Stimulated activated CD8-positive, alpha-beta memory T cell treated with anti-CD3 and anti-CD28 coated beads, Interleukin-2, amount 100 ng/mL, for 1 hour (primary cell): ENCODE measurements at places on chromosomes 11 and 22.

DNA sequence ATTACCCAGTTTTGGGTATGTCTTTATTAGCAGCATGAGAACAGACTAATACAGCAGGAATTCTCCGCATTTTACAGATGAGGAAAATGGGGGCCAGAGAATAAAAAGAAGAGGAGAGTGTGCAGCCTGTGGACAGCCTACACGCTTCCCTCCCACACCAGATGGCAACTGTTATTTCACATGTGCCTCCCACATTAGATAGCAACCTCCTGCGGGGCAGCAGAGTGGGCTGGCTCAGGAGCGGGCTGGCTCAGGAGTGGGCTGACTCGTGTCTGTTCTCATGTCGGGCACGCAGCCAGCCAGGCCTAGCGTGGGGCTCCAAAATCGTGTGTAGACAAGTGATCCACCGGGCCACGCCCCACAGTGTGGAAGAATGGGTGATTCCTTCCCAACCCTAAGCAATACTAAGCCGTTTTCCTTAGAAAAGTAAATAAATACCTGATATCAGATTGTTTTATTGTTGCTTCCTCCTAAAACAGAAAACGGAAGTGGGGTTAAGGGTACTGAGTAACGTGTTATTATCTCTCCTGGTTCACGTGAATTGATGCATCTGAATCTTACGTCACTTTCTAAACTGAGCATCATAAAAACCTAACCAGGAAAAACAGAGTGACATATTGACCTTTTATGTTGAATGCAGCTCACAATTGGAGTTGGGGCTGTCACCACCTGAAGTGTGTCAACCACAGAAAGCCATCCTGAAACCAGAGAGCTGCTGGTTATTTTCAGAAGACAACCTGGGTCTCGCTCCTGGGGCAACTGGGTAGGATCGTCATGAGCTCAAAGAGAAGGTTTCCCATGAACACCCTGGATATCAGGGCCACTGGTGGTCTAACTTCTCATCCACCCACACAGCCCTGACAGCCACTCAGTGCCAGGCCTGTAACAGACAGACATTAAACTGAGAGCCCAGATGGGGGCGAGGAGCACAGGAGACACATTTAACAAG is 3.3 kb downstream of the TTLL1 start:
- no peak for DNase-seq

DNA sequence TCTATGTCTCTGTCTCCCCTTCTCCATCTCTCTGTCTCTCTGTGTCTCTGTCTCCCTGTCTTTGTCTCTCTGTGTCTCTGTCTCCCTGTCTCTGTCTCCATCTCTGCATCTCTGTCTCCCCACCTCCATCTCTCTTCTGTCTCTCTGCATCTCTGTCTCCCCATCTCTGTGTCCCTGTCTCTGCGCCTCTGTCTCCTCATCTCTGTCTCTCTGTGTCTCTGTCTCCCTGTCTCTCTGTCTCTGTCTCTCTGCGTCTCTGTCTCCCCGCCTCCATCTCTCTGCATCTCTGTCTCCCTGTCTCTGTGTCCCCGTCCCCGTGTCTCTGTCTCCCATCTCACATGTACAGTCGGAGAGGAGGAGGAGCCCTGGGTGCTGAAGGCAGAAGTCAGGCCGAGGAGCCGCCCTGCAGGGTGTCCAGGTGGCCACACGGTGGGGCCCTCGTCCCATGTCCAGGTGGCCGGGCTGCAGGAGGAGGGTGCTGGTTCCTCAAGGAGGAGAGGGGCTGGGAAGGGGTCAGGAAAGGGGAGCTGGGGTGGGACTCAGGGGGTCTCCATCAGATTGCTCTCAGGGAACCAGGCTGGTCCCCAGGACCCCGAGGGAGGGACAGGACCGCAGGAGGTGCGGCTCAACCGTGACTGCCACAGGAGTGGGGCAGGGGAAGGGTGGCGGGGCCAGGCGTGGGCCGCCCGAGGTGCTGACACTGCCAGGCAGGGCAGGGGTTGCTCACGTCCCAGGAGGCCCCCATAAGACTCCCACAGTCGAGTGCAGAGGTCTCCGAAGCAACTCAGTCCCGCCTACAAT is 25.6 kb upstream of the TH start:
- DNase-seq: peak; percentile 38

DNA sequence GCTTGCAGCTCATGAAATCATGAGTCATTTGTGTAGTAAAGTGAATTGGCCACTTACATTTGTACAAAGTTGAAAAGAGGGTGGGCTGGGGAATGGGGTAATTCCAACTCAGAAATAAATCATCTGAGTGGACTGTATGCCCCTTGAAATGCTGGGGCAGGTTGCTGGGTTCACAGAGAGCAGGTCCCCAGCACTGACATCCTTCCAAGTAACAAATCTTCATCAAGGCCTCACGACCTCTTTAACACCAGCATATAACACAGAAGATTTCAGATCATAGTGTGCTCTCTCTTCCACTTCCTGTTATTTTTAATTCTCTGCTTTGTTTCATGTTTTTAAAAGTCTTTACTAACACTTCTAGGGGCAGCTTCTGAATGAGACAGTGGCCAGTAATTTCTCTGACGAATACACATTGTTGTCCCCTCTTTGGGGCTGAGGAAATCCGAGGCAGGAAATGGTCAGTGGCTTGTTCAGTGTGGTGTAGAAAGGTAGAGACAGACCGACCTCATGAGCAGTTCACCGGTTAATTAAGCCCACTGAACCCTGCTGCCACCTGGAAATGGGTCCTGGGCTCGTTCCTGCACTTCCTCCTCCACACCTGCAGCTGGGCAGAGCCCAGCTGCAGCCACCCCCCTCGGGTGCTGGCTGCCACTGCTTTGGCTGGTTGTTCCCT is 127.7 kb downstream of the MAML2 start:
- no peak for DNase-seq

DNA sequence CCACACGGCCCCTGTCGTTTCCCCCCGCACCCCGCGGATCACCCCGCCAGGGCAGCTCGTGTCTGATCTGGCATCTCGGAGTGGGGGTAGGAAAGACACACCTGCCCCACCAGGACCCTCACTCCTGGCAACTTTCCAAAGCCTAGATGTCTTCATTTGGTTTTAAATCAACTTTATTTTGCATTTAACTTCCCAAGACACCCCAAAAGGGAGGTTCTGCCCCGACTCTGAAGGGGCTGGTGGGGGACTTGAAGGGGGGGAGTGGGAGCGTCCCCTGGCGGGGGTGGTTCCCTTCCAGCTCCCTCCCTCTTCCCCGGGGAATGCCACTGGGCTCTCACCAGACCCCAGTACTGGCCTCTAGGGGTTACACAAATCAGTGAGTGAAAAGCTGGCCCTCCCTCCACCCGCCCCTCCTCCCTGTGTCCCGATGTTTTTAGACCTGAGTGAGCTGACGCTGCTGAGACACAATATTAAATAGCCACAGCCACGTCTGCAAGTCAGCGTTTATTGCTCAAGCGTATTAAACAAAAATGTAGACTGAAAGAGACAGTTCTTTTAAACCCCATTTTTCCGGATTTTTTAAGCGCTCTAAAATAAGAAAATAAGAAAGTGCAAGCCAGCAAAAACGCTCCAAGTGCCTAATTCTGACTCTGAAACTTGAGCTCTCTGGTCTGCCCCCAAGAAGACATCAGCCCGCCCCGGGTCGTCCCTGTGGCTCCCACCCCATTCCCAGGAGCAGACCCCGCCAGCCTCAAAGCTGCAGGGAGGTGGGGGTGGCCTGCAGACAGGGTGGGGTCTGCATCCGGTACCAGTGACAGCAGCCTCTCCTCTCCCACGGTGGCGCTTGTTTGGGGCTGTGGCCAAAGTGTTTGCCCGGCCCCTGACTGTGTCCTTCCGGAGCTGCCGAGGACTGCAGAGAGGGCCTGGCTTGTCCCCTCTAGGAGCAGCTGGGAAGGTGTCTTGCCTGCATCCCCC is 1.1 kb upstream of the TTLL8 start:
- DNase-seq: no peak

GRCh38 chr11:112057170-112057569 is 16.6 kb downstream of the PIH1D2 start:
- DNase-seq: no peak

- no peak for DNase-seq
These were observed 58.1 kb downstream of the CHRDL2 start for GRCh38 chr11:74672956-74673692.

- no peak for DNase-seq
These were observed 12.2 kb downstream of the MRGPRF start for GRCh38 chr11:69000831-69001242.

- no peak for DNase-seq
These were observed 164.7 kb downstream of the MAML2 start for GRCh38 chr11:96178049-96178886.

- DNase-seq: no peak
These were observed 25.4 kb downstream of the ADAMTS15 start for GRCh38 chr11:130473795-130474377.

GRCh38 chr11:68934321-68934645 is 30.6 kb downstream of the IGHMBP2 start:
- no peak for DNase-seq

- no peak for DNase-seq
These were observed 103.7 kb downstream of the GAB2 start for GRCh38 chr11:78313898-78314297.

DNA sequence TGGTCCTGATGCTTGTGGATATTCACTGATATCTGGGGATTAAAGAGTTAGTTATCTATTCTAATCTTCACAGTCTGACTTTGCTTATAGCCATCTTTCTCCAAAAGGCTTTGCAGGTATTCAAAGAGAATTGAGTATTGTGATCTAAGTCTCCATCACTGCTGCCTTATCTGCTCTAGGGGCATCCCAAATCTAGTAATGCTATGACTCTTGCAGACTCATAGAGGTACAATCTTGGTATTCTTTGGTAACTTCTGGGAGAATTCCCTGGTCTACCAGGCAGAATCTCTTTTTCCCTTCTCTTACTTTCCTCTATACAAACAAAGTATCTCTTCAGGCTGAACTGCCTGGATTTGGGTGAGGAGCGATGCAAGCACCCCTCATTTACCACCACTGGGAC is 746.3 kb downstream of the JRKL start:
- no peak for DNase-seq

GRCh38 chr11:67776852-67777520 is 102.6 kb upstream of the ALDH3B2 start:
- no peak for DNase-seq

DNA sequence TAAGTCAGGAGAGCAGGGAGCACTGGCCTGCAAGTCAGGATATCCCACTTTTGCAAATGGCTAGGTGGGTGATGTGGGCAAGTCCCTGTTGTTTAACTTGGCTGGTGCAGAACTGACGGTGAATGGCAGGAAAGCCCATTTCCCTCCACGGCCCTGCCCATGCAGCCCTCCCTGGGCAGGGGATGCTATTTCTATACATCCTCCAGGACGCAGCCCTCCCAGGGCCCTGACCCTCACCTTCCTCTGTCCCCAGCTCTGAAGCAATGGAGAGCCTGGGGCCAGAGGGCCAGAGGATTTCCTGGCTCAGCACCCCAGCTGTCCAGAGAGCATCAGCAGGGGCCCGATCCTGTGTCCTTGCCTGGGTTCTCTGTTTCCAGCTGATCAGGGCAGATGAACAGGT is 91.3 kb downstream of the TSPAN18 start:
- no peak for DNase-seq

DNA sequence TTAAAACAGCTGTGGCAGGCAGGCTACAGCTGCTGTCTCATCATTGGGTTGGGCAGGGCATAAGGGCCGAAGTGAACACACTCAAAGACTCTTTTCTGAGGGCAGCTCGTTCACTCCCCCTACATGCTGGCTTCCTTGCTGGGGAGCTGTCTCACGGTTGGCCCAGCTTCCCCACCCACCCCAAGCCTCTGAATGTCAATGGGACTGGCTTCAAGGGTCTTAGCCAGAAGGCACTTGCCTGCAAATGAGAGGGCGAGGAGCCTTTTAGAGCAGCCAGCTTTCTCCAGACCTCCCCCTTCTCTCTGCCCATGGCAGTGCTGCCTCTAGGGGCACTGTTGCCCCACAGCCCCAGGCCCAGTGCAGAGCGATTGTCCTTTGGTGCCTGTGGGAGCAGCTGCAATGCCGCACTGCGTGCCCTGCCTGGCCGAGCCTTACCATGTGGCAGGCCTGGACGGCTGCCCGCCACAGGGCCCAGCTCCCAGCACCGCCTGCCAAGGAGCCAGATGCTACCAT is 94.7 kb upstream of the RASSF10 start:
- DNase-seq: no peak

DNA sequence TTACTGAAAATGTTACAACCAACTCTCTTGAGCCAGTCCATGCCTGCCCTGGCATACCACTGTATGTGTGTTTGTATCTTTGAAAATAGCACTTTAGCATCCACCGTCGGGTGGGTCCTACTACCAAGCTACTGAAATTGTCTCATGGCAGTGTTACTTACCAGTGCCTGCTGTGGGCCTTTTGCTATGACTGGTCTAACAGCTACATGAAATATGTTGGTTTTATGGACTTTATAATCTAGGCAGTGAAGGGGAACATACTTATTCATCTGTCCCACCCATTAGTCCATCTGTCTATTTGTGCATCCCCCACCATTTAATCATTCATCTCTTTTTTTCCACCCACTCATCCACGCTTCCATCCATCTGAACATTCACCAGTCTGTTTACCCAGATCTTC is 106.0 kb downstream of the NAV2 start:
- DNase-seq: no peak

GRCh38 chr11:10267821-10268220 is 26.2 kb downstream of the SBF2 start:
- DNase-seq: no peak

DNA sequence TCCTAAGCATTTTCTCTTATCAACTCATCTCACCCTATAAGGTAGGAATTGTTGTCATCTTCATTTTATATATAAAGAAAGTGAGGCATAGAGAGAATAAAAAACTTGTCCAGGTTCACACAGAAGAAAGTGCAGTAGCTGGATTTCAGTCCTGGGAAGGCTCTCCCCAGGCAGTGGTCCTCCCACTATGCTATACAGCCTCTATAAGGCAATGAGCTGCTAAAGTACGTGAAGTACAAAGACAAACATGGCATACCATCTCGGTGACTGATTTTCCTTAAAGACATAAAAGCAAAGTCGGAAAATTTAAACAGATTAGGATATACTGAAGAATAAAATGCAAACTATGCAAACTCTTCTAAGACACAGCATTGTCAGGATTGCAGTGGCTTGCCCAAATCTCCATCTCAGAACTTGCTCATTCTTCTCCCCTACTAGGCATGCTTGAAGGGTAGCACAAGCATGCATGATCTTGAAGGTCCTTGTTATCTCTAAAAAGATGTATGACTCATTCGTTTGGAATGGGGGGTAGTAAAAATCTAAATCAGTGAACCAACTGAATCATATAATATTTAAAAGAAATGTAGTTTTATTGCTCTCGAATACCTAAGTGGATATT is 97.8 kb upstream of the CSNK2A3 start:
- DNase-seq: no peak

DNA sequence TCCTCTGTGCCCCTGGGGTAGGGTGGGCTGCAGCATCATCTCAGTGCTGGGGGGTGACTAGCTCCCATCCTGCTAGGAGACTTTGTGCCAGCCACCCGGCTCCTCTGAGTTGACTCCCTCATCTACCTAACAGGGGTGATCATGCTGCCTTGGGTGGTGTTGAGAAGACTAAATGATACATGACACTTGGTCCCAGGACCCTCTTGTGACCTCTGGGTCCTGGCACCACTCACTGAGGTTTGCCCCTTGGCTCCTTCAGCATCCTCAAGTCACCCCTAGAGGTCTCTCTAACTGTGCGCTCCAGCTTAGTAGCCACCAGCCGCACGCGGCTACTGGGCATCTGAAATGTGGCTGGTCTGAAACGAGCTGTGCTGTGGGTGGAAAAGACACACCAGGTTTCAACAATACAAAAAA is 72.1 kb downstream of the LRRC32 start:
- no peak for DNase-seq
